ENCODE measurements at places on chromosomes 6 and 20.

GRCh38 chr6:126300735-126301134, 39.2 kb upstream of the CENPW start:
- DNase-seq = no peak

- DNase-seq = no peak
Observed at GRCh38 chr6:154292855-154293519, 63.6 kb downstream of the IPCEF1 start.

- no peak for DNase-seq
Observed at GRCh38 chr6:150491811-150492172, 107.9 kb upstream of the PLEKHG1 start.

DNA sequence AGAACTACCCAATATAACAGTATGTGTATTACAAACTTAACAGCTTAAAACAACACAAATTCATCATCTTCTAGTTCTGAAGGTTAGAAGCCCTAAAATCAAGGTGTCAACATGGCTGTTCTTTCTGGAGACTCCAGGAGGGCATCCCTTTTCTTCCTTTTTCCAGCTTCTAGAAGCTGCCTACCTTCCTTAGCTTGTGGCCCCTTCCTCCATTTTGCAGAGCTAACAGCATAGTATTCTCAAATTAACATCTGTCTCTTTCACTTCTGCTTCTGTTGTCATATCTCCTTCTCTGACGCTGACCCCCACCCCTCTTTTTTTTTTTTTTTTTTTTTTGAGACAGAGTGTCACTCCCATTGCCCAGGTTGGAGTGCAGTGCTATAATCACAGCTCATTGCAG, 52.8 kb upstream of the AKIRIN2 start:
- DNase-seq = no peak

GRCh38 chr6:22091424-22091948, 205.3 kb downstream of the PRL start:
- DNase-seq = no peak

GRCh38 chr20:64042054-64042781, 6.2 kb downstream of the C20orf204 start:
- no peak for DNase-seq

DNA sequence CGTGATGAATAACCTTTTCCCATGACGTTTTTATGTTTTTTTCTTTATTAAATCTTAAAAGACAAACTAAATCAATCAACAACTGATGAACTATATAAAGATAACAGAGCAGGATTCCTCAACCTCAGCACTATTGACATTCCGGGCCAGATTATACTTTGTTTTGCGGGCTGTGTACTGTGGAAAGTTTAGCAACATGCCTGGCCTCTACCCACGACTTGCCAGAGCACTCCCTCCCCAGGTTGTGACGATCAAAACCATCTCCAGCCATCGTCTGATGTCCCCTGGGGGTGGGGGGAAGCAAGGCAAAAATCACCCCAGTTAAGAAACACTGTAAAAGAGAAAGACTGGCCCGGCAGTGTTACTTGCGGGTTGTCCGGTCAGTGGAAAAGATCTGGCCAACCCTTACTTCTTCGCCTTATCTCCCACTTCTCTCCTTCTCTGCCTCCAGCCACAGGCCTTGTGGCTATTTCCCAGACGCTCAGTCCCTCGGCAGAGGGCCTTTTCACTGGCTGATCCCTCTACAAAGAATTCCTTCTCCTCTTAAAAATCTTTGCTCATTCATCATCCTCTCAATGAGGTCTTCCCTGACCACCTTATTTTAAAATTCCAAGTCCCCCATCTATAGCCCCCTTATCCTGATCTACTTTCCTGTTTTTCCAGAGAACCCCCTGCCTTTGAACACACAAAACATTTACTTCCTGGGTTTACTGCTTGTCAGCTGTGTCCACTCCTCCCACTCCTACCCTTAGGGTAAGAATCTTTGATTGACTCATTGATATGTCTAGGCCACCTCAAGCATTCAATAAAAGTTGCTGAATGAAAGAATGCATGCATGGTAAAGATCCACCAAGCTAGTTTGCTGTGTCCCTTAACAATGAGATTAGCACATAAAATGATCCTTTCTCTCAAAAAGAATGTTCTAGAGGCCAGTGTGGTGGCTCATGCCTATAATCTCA, 14.7 kb upstream of the RAB22A start:
- DNase-seq = no peak

GRCh38 chr20:37449276-37449675, 71.8 kb upstream of the NNAT start:
- no peak for DNase-seq

DNA sequence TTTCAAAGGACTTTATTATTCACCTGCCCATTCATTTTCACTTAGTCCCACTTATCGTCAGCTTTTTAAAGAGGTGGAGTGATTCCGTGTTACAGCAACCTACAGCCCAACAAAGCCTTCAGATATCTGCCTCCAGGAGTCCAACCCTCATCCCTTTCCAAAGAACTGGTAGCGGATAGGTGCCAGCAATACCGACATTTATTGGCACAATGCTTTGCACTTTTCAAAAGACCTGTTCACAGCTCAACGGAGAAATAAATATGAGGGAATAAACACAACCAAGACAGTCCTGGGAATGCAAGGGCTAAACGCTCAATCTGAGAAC, 819 bp upstream of the MTRF1L start:
- no peak for DNase-seq

DNA sequence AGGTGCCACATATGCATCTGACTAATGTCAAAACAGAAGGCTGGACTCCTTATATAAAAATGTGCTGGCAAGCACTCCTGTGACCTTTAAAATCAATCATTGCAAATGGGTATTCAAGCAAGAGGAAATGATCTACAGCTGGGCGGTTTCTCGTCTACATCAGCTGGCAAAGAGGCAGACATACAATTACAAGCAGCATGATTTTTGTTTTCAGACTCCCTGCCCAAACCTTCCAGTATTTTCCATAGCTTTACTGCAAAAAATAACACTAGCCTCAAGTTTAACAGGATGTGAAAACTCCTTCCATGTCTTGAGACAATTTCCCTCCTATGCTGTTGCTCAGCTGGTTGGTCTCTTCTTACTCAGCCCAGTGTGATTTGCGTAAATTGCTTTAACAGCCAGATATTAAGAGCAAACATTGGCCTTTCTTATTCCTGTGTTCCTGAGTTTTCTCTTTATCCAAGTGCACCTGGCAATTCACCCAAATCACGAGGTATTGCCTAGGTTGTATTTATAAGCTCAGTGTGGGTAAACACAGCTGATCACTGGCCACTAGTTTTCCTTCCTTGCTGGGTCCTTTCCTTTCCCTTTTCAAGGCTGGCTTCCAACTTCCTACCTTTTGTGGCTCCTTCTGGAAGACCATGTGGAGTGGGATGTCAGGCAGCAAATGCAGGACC, 130.4 kb downstream of the MOXD1 start:
- no peak for DNase-seq

GRCh38 chr6:291697-292505, at the start of gene DUSP22:
Gene DUSP22 (plus strand): TSS chr6:292487. CDS start chr6:292540, 53 bp downstream.
- no peak for DNase-seq

GRCh38 chr6:127389706-127390105, 46.3 kb upstream of the ECHDC1 start:
- no peak for DNase-seq

- no peak for DNase-seq
Observed at GRCh38 chr6:81214414-81215091, 537.9 kb downstream of the TENT5A start.

DNA sequence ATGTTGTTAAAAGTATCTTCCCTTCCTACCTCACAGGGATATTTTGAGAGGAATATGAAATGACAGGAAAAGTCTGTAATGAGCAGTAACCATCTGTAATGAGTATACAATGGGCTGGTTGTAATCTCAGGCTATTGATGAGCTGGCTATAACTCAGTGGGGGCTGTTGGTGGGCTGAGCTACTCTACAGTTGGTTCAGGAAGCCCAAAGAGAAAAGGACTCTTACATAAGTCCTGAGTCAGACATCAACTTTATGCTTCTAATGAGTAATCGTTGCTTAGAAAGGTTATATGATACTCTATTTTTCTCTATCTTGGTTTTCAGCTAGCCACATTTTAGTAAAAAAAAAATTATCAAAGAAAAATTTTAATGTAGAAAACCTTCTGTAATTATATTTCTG, 26.4 kb downstream of the ZNF391 start:
- no peak for DNase-seq

GRCh38 chr20:18566892-18567738, at the start of gene SMIM26:
Gene SMIM26 (plus strand): TSS chr20:18567432. CDS start chr20:18567479, 47 bp downstream.
- DNase-seq = peak; percentile 98

DNA sequence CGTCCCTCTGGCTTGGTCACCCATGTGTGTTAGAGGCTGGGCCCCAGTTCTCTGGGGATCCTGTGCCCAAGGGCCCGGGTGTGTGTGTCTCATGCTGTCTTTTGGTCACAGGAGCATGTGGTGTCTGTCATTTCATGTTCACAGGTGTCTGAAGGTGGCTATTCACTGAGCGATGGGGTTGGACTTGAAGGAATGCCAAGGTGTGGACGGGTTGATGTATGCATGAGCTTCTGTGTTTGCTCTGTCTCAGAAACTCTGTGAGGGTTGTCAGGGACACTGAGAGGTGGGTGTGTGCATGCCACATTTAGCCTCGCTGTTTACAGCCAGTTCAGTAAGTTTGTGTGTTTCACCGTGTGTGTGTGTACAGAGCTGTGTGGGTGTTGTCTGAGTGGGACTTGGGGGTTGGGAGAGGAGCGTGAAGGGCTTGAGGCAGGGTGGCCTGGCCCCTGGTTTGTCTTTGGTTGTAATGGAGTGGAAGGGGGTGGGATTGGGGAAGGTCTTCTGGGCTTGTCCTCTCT, 1.2 kb downstream of the DDR1 start:
- DNase-seq = peak; percentile 57
